ENCODE measurements at places on chromosomes 1 and 21. TPM values are rescaled to one million over a fixed set of nuclear protein-coding genes. Genes with fewer than 3 reads are reported as not detected.

The TTC34 gene
- 0.79 TPM for total RNA-seq

The HPCA gene
- total RNA-seq = 0.53 TPM

- no peak overlapping the region for H3K27ac ChIP-seq
- no peaks in the 10 kb centered on the region for H3K4me1 ChIP-seq
- no peak for DNase-seq
- no peak overlapping the region for H3K4me3 ChIP-seq
- H3K36me3 ChIP-seq = no peaks in the 10 kb centered on the region
Measured at GRCh38 chr1:14546416-14546815, 52.1 kb upstream of the KAZN start.

GRCh38 chr1:156676114-156676819 lies 940 bp downstream of the NES start:
- DNase-seq = no peak
- H3K27ac ChIP-seq = no peak overlapping the region
- H3K36me3 ChIP-seq = no peaks in the 10 kb centered on the region
- H3K4me3 ChIP-seq = peak overlapping the region; percentile 69
- H3K27me3 ChIP-seq = 0 out of 2 replicates have a peak, but pooled peaks cover 2% of the 10 kb centered on the region

The SLC30A2 gene
- 1.1 TPM for total RNA-seq

- DNase-seq = no peak
- no peak overlapping the region for H3K4me3 ChIP-seq
- no peaks in the 10 kb centered on the region for H3K27me3 ChIP-seq
Measured at GRCh38 chr1:101006553-101006952, 19.0 kb downstream of the DPH5 start.

DNA sequence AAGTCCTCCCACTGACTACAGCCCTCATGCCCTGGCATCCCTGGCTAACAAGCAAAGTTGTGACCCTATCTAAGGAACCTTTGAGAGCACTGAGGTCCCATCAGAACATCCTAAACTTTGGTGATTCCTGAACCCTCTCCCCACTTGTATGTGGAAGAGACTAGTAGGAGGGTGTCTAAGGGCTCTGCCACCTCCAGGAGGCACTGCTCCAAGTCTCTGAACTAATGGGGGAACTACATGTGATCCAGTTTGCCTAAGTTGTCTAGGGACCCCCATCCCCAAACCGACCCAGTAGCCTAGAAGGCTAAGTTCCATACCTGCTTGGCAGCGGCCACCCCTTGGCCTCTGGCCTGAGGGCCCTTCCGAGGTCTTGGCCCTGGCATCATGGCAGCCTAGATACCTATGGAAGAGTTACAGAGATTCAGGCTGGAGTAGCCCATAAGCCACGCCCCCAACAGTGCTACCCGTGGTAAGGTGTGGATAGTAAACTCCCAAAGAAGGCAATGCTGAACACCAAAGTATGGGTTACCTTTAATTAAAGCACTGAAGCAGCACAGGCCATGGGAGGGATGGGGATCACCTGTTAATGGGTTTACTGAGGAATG lies 1.7 kb downstream of the CC2D1B start:
- no peak overlapping the region for H3K4me3 ChIP-seq
- H3K27me3 ChIP-seq = no peaks in the 10 kb centered on the region
- no peak for DNase-seq
- H3K36me3 ChIP-seq = peaks cover 2% of the 10 kb centered on the region
- peak overlapping the region; percentile 95 for H3K27ac ChIP-seq

DNA sequence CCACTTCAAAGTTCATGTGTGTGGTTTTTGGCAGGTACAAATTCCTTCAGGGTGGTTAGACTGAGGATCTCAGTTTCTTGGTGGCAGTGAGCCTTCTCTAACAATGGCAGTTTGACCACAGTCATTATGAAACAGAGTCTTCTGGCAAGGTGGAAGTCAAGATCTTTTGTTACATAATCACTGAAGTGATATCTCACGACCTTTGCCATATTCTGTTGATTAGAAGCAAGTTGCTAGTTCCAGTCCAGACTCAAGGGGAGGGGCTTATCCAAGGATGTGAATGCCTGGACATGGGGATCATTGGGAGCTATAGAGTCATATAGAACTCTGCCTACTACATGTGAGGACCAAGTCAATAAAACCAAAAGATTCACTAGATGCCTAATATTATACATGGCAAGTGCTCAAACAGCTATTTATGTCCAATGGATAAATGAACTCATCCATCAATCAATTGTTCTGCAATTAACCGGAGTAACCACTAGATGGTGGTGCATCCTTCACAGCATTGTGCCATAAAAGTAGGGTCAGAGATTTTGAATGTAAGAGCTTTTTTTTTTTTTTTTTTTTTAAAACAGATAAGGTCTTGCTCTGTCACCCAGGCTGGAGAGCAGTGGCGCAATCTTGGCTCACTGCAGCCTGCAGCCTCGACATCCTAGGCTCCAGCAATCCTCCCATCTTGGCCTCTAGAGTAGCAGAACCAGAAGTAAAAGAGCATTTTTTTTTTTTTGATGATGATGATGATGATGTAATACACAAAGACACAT lies 131.9 kb downstream of the CRB1 start:
- H3K4me3 ChIP-seq = no peak overlapping the region
- no peaks in the 10 kb centered on the region for H3K36me3 ChIP-seq
- peak; percentile 50 for DNase-seq
- H3K27ac ChIP-seq = no peak overlapping the region
- H3K27me3 ChIP-seq = no peaks in the 10 kb centered on the region
- no peaks in the 10 kb centered on the region for H3K4me1 ChIP-seq

The ADAMTSL4 gene
- 16.1 TPM for total RNA-seq

- no peak overlapping the region for H3K4me3 ChIP-seq
- peaks cover 2% of the 10 kb centered on the region for H3K36me3 ChIP-seq
- H3K4me1 ChIP-seq = no peaks in the 10 kb centered on the region
- DNase-seq = no peak
- no peaks in the 10 kb centered on the region for H3K27me3 ChIP-seq
Measured at GRCh38 chr1:11952455-11953109, 18.1 kb downstream of the PLOD1 start.

DNA sequence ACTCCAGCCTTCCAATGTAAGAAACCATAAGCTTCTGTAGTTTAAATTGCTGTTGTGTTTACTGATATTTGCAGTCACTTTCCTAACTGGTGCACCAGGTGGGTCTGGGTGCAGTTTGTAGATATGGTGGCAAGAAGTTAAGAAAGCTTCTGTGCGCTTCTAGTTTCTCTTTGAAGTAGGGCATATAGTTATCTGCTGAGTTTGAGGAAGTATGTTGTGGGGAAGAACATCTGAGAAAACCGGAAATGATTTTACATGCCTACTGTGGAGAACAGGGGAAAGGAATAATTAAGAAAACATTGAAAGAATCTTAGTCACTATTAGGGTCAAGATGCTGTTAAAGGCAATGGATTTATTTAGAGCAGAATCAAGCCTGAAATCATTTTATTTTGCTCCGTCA lies 14.9 kb upstream of the SLC44A5 start:
- H3K27ac ChIP-seq = no peak overlapping the region
- no peaks in the 10 kb centered on the region for H3K4me1 ChIP-seq
- H3K36me3 ChIP-seq = no peaks in the 10 kb centered on the region
- H3K4me3 ChIP-seq = no peak overlapping the region
- H3K27me3 ChIP-seq = no peaks in the 10 kb centered on the region
- no peak for DNase-seq

DNA sequence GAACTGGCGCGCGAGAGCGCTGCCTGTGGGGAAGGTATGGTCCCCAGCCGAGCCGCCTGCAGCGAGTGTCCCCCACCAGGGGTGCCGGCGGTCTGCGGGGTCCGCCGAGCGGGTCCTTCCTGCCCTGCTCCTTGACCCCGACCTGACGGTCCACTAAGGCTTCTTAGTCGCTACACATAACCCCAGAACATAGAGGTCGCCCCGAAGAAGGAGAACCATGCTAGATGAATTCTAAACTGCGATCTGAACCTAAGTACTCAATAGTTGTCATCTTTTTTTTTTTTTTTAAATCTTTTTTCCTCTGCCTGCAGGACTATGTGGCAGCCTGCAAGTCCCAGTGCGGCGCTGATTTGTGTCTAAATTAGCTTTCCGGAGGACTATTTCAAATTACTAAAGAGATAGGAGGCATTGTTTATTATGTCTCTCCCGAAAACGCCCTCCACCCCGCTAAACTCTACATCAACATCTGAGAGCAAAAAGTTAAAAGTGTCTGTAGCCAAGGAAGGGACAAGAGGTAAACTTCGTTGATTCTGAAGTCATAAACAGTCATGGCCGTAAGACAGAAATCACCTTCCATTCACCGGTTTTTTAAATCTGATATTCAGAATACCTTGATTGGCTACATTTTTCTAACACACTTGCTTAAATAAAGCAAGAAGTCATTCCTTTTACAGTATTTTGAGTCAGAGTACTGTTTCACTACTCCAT lies 476 bp downstream of the AXDND1 start:
- H3K27me3 ChIP-seq = no peaks in the 10 kb centered on the region
- peaks cover 15% of the 10 kb centered on the region for H3K4me1 ChIP-seq
- peak overlapping the region; percentile 70 for H3K4me3 ChIP-seq

The EDARADD gene
- total RNA-seq = 14.4 TPM

The FAM131C gene
- 0.44 TPM for total RNA-seq

DNA sequence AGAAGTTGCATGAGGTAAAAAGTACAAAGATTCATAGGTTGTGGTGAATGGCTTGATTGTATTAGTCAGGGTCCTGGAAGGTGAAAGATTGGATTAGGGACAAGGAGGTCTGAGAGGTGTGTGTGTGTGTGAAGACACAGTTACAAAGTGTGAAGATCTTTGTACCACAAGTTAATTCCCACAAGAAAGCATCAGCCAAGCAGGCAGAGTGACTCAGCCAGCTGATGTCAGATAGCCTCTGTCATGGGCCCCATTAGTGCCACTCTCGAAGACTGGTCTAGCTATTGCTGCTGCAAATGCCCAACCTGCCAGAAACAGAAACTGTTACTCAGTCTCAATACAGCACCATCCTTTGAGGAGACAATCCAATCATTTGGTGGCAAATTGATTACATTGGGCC lies 96.5 kb downstream of the DTL start:
- DNase-seq = no peak
- H3K4me1 ChIP-seq = no peaks in the 10 kb centered on the region
- no peak overlapping the region for H3K27ac ChIP-seq
- no peaks in the 10 kb centered on the region for H3K36me3 ChIP-seq
- H3K27me3 ChIP-seq = no peaks in the 10 kb centered on the region

- no peak for DNase-seq
- no peaks in the 10 kb centered on the region for H3K27me3 ChIP-seq
- H3K4me1 ChIP-seq = no peaks in the 10 kb centered on the region
- H3K4me3 ChIP-seq = no peak overlapping the region
Measured at GRCh38 chr1:156489166-156489934, 11.2 kb downstream of the MEF2D start.
